Left lung (tissue), 14 donors: ENCODE measurements at places on chromosomes 2 and 18.

DNA sequence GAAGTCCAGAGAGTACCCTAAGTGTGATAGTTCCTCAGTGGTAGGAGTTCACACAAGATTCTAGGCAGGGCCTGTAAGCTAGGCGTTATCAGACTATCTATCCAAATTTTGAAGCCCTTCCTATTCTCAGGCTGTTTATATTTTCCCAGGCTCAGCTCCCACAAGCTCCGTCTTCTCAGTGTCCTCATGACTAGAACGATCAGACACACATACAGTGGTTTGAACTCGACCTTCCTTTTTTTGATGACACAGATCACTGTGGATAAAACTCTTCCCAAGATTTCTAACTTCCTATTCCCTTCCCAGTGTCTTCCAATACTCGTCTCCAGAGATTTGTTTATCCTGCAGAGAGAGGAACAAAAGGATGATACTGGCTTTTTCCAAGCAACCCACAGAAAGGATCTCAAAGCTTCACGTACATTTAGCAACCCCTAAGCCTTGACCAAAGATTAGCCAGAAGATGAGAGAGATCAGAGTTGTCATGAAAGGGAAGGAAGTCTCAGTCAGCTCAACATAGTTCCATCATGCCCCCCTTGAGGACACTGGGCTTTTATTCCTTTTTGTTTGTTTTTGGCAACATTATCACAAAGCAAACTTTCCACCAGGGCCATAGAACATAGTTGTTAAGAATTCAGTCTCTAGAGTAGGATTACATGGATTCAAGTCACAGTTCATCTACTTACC is 42.3 kb upstream of the DOK6 start:
- DNase-seq = peak; percentile 7

DNA sequence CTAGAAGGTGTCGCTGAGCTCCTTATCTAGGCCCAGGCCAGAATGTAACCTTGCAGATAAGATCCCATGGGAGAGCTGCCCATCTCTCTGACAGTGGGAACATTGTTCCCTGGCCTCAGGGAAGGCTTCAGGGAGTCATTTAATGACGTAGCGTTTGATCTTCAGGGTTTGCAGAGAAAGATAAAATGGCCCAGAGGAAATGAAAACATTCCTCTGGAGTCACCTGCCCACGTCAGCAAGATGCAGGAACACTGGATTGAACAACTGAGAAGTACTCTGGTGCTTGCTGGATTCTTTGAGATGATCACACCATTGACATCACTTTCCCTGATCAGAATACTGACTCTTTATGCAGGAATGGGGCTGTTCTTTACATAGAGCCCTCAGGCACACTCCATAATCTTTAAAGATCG is 51.6 kb downstream of the MAPK4 start:
- DNase-seq = no peak

DNA sequence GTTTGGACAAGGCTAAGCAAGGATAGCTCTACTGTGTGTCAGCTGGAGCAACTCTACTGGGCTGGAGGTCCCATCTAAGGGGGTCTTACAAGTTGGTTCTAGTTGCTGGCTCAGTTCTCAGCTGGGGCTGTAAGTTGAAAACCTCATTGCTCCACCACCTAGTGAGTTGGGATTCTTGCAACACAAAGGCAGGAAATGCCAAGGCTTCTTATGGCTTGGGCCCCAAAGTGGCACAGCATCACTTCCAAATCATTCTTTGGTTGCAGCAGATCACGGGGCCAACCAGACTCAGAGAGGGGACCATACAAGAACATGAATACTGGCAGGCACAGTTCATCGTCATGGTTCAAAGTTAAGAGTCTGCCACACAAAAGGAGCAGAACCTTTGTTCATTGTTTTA is 332.7 kb downstream of the LRRTM1 start:
- no peak for DNase-seq

GRCh38 chr2:121387591-121388325 is 102.8 kb upstream of the TFCP2L1 start:
- DNase-seq = no peak

DNA sequence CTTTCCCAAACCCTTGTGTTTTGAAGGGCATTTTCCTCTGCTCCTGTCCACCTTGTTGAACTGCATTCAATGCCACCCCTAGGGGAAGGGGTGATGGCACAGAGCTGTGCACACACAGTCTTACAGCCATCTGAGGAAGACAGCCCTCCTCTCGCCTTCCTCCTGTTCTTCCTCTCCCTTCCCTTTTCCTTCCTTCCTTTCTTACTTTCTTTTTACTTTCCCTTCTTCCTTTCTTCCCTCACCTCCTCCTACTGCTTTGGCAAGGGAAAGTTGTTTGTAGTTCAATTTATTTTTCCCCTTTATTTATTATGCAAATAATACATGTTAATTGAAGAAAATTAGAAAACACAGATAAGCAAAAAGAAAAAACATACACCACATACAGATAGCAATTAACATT is 99.4 kb downstream of the CDH20 start:
- DNase-seq = no peak
